ENCODE measurements at places on chromosomes 5 and 9. TPM values are rescaled to one million over a fixed set of nuclear protein-coding genes. Genes with fewer than 3 reads are reported as not detected.
A peak's percentile ranks its signal among the peaks of the same experiment; 100 is the strongest.

COL5A1 gene
- 13.9 TPM for total RNA-seq

DNA sequence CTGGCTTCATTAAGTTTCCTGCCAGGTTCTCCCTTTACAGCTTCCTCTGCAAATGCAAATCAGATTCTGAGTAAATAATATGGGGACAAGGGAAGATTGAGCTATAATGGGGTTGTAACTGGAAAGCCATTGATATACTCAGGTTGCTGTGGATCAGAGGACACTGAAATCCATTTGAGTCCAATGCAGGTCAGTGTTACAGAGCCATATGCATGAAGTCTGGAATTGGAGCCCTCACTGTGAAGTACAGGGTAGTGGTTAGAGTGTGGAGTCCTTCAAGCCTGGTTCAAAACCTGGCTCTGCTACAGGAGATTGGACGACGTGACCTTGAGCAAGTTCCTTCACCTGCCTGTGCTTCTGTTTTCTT lies 48.7 kb downstream of the TIMD4 start:
- no peak for DNase-seq
- H3K4me1 ChIP-seq = no peaks in the 10 kb centered on the region
- no peaks in the 10 kb centered on the region for H3K36me3 ChIP-seq
- no peaks in the 10 kb centered on the region for H3K27me3 ChIP-seq
- no peak overlapping the region for H3K27ac ChIP-seq

- no peaks in the 10 kb centered on the region for H3K4me1 ChIP-seq
- no peak for DNase-seq
- no peak overlapping the region for H3K4me3 ChIP-seq
- H3K36me3 ChIP-seq = no peaks in the 10 kb centered on the region
- no peaks in the 10 kb centered on the region for H3K27me3 ChIP-seq
- H3K27ac ChIP-seq = no peak overlapping the region
Observed at GRCh38 chr5:27009540-27009915, 28.9 kb downstream of the CDH9 start.

DNA sequence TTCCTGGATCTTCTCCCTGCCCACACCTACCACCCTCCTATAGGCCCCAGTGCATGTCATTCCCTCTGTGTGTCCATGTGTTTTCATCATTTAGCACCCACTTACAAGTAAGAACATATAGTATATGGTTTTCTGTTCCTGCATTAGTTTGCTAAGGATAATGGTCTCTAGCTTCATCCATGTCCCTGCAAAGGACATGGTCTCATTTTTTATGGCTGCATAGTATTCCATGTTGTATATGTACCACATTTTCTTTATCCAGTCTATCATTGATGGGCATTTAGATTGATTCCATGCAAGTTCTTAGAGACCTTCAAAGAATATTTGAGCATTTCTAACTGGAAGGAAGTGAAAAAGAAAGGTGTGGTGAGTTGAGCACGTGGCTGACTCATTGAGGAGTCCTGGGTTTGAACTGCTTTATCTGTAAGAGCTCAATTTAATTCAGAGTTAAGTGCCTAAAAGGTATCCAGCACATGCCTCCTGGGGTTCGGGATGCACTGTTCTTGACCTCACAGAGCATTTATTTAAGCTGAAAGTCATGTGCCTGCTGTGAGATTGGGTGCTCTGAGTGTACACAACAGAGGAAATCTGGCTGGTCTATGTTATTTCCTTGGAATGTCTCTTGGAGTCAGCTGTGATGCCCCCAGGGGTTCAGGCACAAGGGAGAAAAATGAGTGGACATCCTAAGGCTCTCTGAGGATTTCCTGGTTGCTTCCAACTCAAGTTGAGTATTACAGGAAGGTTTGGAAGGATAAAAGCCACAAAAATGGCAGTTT lies 56.4 kb downstream of the SH3GL2 start:
- H3K4me1 ChIP-seq = no peaks in the 10 kb centered on the region
- H3K27me3 ChIP-seq = no peaks in the 10 kb centered on the region
- no peak overlapping the region for H3K4me3 ChIP-seq

DNA sequence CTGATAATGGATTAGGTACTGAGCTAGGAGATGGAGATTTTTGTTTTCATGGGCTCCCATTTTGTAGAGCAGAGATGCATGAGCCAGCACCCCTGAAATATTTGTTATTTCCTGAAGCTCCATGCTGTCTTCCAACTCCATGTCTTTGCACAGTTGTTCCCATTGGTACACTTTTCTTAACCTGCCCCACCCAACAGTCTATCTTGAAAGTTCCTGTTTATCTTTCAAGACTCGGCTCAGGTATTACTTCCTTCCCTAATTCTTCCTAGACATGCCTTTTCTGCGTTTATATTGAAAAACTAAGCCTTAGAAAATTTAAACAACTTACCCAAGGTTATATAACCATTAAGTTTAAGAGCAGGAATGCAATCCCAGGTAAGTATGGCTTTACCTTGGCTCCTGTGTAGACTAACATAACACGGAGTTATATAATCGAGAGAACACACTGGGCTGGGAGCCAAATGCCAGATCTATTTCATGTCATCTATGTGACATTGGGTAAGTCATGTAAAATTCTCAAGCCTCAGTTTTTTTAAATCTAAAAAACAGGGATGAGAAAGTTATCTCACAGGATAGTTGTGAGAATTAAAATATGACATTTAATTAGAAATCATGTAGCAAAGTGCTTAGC lies 67.4 kb downstream of the LIX1 start:
- DNase-seq = no peak
- no peaks in the 10 kb centered on the region for H3K27me3 ChIP-seq
- no peak overlapping the region for H3K4me3 ChIP-seq
- H3K27ac ChIP-seq = no peak overlapping the region
- H3K4me1 ChIP-seq = no peaks in the 10 kb centered on the region

- H3K4me3 ChIP-seq = no peak overlapping the region
- no peaks in the 10 kb centered on the region for H3K27me3 ChIP-seq
- no peaks in the 10 kb centered on the region for H3K36me3 ChIP-seq
Observed at GRCh38 chr5:80225934-80226326, 29.9 kb downstream of the SERINC5 start.

- no peak overlapping the region for H3K27ac ChIP-seq
- no peak overlapping the region for H3K4me3 ChIP-seq
- no peak for DNase-seq
Observed at GRCh38 chr5:93069276-93069675, 511.7 kb downstream of the NR2F1-AS1 start.

- H3K27ac ChIP-seq = no peak overlapping the region
- H3K36me3 ChIP-seq = no peaks in the 10 kb centered on the region
- H3K4me1 ChIP-seq = peaks cover 16% of the 10 kb centered on the region
- H3K4me3 ChIP-seq = no peak overlapping the region
- peaks cover 7% of the 10 kb centered on the region for H3K27me3 ChIP-seq
- DNase-seq = no peak
Observed at GRCh38 chr9:81848472-81848871, 79.8 kb upstream of the SPATA31D4 start.

GRCh38 chr9:33196736-33197135 lies 29.6 kb upstream of the B4GALT1 start:
- DNase-seq = no peak
- H3K4me3 ChIP-seq = no peak overlapping the region
- H3K36me3 ChIP-seq = no peaks in the 10 kb centered on the region
- no peaks in the 10 kb centered on the region for H3K27me3 ChIP-seq
- peak overlapping the region; percentile 70 for H3K27ac ChIP-seq
- peaks cover 27% of the 10 kb centered on the region for H3K4me1 ChIP-seq

PPP3R2 gene
- not detected for total RNA-seq

- H3K4me3 ChIP-seq = no peak overlapping the region
- H3K27ac ChIP-seq = no peak overlapping the region
- no peaks in the 10 kb centered on the region for H3K4me1 ChIP-seq
- H3K27me3 ChIP-seq = no peaks in the 10 kb centered on the region
Observed at GRCh38 chr9:22065431-22066200, 56.5 kb upstream of the CDKN2B start.

GRCh38 chr5:108090946-108091345 lies 291.0 kb downstream of the FBXL17 start:
- peaks cover 24% of the 10 kb centered on the region for H3K4me1 ChIP-seq
- H3K27me3 ChIP-seq = no peaks in the 10 kb centered on the region

DNA sequence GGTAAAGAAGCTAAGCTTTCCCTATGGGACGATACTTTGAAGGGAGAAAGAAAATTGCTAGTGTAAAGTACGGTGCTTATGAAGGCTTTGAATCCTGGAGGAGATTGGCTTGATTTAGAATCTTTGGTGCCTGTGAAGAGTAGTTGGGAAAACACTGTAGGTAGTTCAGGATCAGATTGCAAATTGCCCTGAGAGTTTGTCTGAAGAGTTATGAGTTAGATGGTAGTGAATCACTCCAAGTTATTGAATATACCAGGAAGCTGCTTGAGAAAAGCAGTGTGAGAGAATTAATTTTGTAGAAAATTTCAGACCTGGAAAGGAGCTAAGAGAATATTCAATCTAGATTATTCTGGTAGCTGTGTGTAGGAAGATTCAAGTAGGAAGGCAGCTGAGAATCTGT lies 11.5 kb downstream of the MAN2A1 start:
- H3K27ac ChIP-seq = no peak overlapping the region
- no peak overlapping the region for H3K4me3 ChIP-seq
- DNase-seq = no peak
- no peaks in the 10 kb centered on the region for H3K36me3 ChIP-seq
- H3K27me3 ChIP-seq = no peaks in the 10 kb centered on the region

DNA sequence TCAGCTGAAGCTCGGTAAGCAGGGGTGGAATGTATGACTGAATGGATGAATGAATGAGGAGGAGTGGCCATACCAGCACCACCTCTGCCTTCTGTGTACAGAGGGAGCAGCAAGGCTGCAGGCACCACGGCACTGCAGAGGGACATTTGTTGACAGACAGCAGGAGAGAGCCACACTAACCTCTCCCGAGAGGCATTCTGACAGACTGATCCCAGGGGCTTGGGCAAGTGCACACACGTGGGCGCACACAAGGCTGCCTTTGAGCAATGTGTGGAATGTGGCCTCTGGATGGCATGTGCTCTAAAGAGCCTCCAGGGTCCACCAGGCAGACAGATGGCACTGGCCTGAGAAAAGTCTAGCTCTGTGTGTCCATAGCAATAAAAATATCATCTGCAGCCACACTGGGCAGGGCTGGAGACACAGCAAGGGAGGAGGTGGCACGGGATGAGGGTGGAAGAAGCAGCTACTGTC lies 111.8 kb downstream of the ACTL7B start:
- H3K4me3 ChIP-seq = no peak overlapping the region
- no peaks in the 10 kb centered on the region for H3K36me3 ChIP-seq
- DNase-seq = no peak
- H3K27ac ChIP-seq = no peak overlapping the region
- no peaks in the 10 kb centered on the region for H3K4me1 ChIP-seq
- no peaks in the 10 kb centered on the region for H3K27me3 ChIP-seq

GRCh38 chr9:77981332-77981731 lies 50.3 kb downstream of the GNAQ start:
- peaks cover 59% of the 10 kb centered on the region for H3K4me1 ChIP-seq
- H3K27ac ChIP-seq = peak overlapping the region; percentile 42
- DNase-seq = no peak
- H3K4me3 ChIP-seq = no peak overlapping the region
- H3K27me3 ChIP-seq = no peaks in the 10 kb centered on the region
- H3K36me3 ChIP-seq = peaks cover 8% of the 10 kb centered on the region

- H3K36me3 ChIP-seq = peaks cover 41% of the 10 kb centered on the region
- DNase-seq = no peak
- peaks cover 11% of the 10 kb centered on the region for H3K4me1 ChIP-seq
Observed at GRCh38 chr5:65663804-65664521, 39.1 kb downstream of the SHLD3 start.

SYK gene
- total RNA-seq = 5.4 TPM

IFNA13 gene
- not detected for total RNA-seq

GRCh38 chr5:109652096-109652495 lies 37.6 kb upstream of the MAN2A1 start:
- H3K27me3 ChIP-seq = no peaks in the 10 kb centered on the region
- H3K4me3 ChIP-seq = no peak overlapping the region
- DNase-seq = no peak
- no peak overlapping the region for H3K27ac ChIP-seq
- no peaks in the 10 kb centered on the region for H3K4me1 ChIP-seq

FUT7 gene
- not detected for total RNA-seq

- no peak overlapping the region for H3K4me3 ChIP-seq
- H3K27me3 ChIP-seq = no peaks in the 10 kb centered on the region
- peak overlapping the region; percentile 24 for H3K27ac ChIP-seq
- no peak for DNase-seq
- peaks cover 76% of the 10 kb centered on the region for H3K36me3 ChIP-seq
- H3K4me1 ChIP-seq = peaks cover 6% of the 10 kb centered on the region
Observed at GRCh38 chr9:107007402-107007801, 144.4 kb downstream of the ZNF462 start.

GRCh38 chr5:94469894-94470329 lies 148.5 kb downstream of the KIAA0825 start:
- no peaks in the 10 kb centered on the region for H3K27me3 ChIP-seq
- H3K4me1 ChIP-seq = no peaks in the 10 kb centered on the region
- no peak overlapping the region for H3K4me3 ChIP-seq

GRCh38 chr9:20990867-20991266 lies 40.6 kb downstream of the HACD4 start:
- H3K27me3 ChIP-seq = no peaks in the 10 kb centered on the region
- H3K36me3 ChIP-seq = peaks cover 77% of the 10 kb centered on the region
- no peak for DNase-seq
- H3K4me3 ChIP-seq = no peak overlapping the region

NIPAL4 gene
- total RNA-seq = not detected

SNCB gene
- total RNA-seq = 0.44 TPM

PDE6A gene
- total RNA-seq = 0.22 TPM

GRCh38 chr9:2241461-2241835 lies 226.3 kb downstream of the SMARCA2 start:
- peak overlapping the region; percentile 81 for H3K27ac ChIP-seq
- peak overlapping the region; percentile 68 for H3K4me3 ChIP-seq
- H3K36me3 ChIP-seq = no peaks in the 10 kb centered on the region
- DNase-seq = peak; percentile 30
- H3K27me3 ChIP-seq = no peaks in the 10 kb centered on the region
- H3K4me1 ChIP-seq = peaks cover 24% of the 10 kb centered on the region

DNA sequence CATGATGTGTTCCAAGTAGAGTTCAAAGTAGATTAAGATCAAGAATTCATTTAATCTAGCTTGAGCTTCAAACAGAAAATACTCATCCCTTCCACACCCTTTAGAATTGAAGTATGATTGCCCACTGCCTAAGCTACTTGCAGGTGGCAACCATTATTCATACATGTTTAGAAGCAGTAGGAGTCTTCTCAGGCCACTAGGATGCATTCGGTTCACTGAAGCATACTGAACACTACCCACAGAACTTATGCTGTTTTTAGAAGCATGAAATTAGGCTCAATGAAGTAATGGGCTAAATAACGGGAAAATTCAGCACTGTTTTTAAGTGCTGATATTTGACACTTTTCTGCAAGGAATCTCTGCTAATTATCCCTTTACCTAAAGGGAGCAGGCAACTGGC lies 263.4 kb downstream of the DEPDC1B start:
- no peak overlapping the region for H3K27ac ChIP-seq
- H3K4me1 ChIP-seq = no peaks in the 10 kb centered on the region
- H3K36me3 ChIP-seq = no peaks in the 10 kb centered on the region
- no peaks in the 10 kb centered on the region for H3K27me3 ChIP-seq
- H3K4me3 ChIP-seq = no peak overlapping the region

GRCh38 chr9:91937727-91938126 lies 12.3 kb downstream of the ROR2 start:
- no peak overlapping the region for H3K4me3 ChIP-seq

CXCL14 gene
- total RNA-seq = 0.49 TPM

FOXD4L3 gene
- not detected for total RNA-seq
